Forelimb muscle (tissue), 1 donor: ENCODE measurements at places on chromosomes 2 and 18. TPM values are rescaled to one million over a fixed set of nuclear protein-coding genes. Genes with fewer than 3 reads are reported as not detected.

DNA sequence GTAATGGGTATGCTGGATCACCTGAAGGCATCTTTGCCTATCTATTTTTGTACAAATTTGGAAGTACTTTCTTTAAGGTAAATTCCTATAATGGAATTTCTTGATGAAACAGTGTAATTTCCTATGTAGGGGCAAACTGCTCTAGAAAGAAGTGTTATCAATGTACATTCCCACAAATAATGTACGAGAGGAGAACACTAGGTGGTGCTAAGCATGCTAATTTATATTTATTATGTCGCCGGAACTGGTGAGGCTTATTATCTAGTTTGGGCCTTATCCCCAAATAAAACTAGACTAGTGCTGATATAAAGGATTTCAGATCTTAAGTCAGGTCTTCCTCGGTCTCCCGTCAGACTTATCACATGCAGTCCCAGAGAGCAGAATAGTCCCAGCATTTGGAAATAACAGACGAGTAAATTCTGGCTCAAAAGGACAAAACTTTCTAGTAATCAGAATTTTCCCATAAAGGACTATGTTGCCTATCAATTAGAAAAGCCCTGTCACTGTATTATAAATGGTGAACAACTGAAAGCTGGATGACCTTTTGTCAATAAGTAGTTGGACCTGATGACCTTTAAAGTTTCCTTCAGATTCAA, 86.9 kb upstream of the RBBP8 start:
- DNase-seq, result no peak

The CABYR gene
- 3.3 TPM for polyA plus RNA-seq

DNA sequence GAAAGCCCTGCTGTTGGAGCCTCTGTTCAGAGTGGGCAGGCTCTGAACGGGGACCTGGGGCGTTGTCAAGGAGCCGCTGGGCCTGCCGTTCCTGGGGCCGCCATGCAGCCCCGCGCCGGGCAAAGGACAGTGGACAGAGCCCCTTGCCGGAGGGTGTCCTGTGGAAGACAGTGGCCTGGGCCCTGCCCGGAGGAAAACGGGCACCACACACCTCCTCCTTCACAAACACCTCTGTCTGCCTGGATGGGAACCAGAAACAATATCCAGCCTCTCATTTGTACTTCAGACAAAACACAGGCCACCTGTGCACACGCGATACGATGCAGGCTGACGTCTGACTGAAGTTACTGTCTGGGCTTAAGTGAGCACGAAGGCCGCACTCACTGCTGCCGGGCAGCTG, 233.7 kb downstream of the TWIST2 start:
- DNase-seq, result no peak

The COPS8 gene
- polyA plus RNA-seq, result 57.7 TPM

The MREG gene
- polyA plus RNA-seq, result 2.5 TPM

- DNase-seq, result no peak
These were observed 116.1 kb upstream of the CYP26B1 start for GRCh38 chr2:72263776-72264060.

The M1AP gene
- polyA plus RNA-seq, result 0.14 TPM

The GNAL gene
- 1.1 TPM for polyA plus RNA-seq

- DNase-seq, result no peak
These were observed 83.0 kb downstream of the TAF4B start for GRCh38 chr18:26309281-26309680.

DNA sequence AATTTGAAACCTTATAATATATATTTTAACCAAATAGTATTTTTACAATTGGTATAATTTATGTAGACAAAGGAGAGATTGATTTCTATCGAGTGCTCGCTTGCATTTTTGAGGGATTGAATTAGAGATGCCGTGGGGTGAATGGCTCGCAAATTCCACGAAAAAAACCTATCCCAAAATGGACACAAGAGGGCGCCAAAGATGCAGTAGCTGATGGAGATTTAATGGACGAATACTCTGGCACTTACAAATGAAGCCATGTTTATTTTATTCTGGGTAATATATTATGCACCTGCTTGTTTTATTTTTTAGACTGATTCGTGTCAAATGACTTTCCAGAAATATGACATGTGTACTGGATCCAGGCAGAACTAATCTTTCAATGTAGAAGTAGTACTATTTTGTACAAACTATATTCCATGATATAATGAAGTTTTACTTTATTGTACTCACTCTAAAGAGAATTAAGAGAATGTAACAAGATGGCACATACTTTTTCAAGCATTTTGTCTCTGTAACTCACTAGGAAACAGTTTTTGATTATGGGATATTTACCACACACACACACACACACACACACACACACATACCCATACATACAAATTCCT, 505.4 kb downstream of the PLCL1 start:
- DNase-seq, result peak; percentile 22

- no peak for DNase-seq
These were observed 42.0 kb downstream of the ANO7 start for GRCh38 chr2:241230435-241230834.

- no peak for DNase-seq
These were observed 18.6 kb upstream of the PDE1A start for GRCh38 chr2:182445391-182445965.

DNA sequence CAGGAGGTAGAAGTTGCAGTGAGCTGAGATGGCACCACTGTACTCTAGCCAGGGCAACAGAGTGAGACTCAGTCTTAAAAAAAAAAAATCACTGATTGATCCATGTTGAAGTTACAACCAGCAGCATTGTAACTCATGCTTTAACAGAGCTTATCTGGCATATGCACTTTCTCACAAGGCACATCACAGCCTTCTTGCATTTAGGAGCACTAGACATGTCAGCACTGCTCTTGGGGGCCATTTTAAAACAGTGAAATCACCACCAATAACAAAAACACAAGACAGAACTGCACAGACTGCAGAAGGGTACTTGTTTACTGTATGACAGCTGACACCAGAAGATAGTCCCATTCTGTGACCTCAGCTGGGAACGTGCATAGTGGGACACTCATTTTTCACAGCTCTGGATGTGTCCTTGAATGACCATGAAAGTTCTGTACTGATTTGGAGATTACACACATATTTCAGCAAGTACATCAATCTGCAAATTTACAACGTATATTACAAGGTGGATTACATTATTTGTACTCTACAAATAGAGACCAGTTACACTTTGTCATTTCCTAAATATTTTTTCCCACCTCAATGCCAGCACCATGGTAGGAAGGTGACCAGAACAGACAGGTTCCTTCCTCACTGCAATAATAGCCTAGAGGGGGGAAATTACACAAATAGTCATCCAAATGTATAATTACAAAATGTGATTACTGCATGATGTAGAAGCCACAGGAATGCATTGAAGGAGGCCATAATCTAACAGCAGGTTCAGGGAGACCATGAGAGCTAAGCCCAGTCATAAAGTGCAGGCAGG, 35.1 kb downstream of the CCBE1 start:
- DNase-seq, result no peak

DNA sequence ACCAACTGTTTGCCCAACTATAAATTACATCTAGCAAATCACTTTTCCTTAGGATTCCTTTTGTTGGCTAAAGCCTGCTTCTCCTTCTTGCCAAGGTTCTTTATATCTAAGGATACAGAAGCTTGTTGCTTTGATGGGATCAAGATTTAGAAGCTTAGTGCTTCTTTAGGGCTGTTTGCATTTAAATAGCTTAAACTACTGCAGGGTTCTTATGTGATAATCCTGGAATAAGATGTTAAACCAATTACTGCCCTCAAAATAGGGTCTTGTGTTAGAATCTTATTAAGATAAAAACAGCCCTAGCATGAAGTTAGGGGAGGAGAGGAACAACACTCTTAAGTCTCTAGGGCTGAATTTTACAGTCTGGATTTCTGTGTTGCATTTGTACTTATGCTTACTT, 64.2 kb downstream of the KIF5C start:
- DNase-seq, result no peak

DNA sequence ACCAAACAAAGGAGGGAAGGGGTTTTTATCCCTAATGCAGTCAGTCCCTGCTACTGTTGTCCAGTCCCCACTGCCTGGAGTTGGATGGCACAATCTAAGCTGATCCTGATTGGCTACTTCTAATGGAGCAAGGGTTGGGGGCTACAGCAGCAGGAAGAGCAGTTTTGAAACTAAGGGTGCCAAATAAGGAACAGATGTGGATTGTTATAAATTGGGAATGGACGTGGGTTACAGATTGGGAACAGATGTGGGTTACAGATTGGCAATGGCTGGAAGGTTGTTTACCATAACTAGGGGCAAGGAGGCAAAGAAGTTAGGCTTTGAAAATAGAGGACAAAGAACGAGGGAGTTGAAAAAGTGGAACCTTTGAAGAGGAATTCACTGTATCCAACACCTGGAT, 16.0 kb upstream of the PROM2 start:
- DNase-seq, result no peak

DNA sequence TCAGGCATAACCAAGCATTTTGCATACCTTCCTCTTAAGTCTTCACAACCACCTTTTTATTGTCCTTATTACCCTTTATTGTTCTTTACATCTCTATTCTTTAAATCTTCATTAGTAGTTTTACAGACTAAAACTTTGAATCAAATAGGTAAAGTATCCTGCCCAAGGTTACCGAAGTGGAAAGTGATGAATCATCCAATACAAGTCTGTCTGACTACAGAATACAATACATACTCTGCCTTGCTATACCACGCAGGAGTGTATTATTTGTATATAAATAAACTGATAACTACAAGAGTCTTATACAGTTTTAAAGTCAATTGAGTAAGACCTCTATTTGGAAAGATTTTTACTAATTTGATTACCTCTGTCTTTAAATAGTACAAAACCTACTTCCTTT, 196.0 kb downstream of the ZEB2 start:
- no peak for DNase-seq

DNA sequence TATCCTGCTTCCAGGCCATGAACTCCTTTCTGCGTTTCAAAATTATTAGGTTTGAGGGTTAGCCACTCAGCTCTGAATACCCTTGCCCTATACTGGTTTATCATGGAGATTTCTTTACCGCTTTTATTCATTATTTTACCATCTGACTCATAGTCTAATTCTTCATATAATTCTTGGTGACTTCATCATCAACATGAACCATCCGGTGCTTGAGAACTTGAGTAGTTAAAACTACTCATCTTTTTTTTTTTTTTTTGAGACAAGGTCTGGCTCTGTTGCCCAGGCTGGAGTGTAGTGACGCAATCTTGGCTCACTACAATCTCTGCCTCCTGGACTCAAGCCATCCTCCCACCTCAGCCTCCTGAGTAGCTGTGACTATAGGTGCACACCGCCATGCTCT, 94.2 kb upstream of the LHCGR start:
- no peak for DNase-seq

GRCh38 chr2:126843081-126843480, 55.6 kb upstream of the TEX51 start:
- no peak for DNase-seq

GRCh38 chr2:128362889-128363228, 44.2 kb upstream of the HS6ST1 start:
- DNase-seq, result no peak

DNA sequence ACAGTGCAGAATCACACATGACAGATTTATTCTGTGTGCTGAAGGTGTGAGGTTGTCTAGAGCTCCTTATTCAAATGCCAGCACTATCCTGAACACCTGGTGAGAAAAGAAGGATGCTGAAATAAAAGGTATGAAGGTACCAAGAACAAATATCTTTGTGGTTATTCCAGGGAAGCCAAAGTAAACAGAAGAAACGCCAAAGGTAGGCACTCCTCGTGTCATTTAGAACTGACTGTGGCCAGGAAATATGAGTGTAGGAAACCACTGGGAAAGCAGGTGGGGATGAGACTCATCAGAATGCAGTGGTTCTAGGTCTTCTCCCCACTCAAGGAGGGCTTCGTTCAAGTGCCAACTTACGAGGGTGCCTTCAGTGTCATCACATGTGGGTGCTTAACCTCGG, 80.8 kb downstream of the KIF5C start:
- DNase-seq, result no peak

DNA sequence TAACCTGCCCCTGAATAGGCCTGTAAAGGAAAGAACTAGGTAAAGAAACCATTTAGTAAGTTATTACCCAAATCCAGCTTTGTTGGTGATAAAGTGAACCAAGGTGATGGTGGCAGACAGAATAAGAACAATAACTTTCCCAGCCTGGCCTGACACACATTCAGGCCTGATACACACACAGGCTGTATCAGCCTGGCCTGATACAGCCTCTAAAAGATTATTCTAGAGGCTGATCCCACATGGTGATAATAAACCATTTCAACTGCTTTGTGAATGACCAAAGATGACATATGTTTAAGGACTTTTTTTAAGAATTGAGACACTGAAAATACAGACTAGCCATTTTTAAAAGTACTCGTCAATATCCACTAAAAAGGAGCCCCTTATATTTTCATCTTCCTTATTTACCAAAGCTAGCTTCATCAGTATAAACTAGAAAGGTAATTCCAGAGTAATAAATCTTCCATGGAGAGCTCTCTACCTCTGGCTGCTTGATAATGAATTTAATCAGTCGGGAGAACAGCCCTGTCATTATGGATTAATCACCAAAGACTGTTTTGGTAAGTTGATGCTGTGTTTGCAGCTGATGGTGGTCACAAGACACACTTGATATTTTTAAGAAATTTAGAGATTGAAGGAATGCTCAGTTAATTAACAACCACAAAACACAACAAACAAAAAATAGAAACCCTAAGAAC, 77.2 kb downstream of the SLC8A1 start:
- DNase-seq, result no peak

The POTEI gene
- 0.04 TPM for polyA plus RNA-seq

GRCh38 chr18:44679056-44679913, 1.4 kb upstream of the SETBP1 start:
- DNase-seq, result peak; percentile 80

The TBR1 gene
- polyA plus RNA-seq, result not detected

DNA sequence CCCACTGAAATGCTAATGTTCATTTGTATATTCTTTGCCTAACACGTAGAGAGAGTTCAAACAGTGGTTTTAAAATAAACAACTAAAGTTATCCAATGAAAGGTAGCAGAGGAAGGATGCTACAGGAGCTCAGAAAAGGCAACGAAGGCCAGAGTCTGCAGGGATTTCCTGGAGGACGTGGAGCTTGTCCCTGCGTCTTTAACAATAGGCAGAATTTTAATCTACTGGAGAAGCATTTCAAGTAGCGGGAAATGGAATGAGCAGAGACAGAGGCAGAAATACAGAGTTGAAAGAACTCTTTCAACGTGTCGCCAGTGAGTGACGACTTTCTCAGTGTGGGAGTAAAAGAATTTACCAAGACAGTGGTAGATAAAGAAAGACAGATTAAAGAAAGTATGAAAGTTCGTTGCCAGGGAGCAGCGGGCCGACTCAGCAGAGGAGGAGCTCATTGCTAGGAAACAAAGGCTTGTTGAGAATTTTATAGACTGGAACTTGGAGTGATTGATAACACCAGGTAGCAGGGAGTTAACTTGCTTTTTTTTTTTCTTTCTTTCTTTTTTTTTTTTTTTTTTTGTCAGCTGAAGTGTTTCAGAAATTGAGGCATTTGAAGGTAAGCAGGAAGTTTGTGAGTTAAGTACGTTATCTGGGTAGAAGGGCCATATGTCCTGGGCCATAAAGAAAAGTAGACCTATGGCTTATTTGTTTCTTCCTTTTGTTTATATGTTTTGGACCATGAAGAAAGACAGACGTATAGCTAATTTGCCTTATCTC, 625 bp upstream of the NBAS start:
- DNase-seq, result peak; percentile 31
